Mucosa of descending colon (tissue), 3 donors: ENCODE measurements at places on chromosomes 12 and 14. TPM values are rescaled to one million over a fixed set of nuclear protein-coding genes. Genes with fewer than 3 reads are reported as not detected.

- DNase-seq: no peak
These were observed 186.1 kb upstream of the EEA1 start for GRCh38 chr12:93115198-93115601.

Gene NEMP1
- total RNA-seq: 6.3 TPM

Gene LRCOL1
- total RNA-seq: not detected

Gene TTC9
- 0.54 TPM for total RNA-seq

- peak; percentile 81 for DNase-seq
These were observed 16.9 kb downstream of the OR6S1 start for GRCh38 chr14:20624495-20625070.

Gene SLC24A4
- total RNA-seq: 0.63 TPM

Gene MSI1
- total RNA-seq: 6.3 TPM

Gene OAS1
- total RNA-seq: 103 TPM

Gene AQP2
- total RNA-seq: not detected

GRCh38 chr12:42213954-42214426, 24.1 kb downstream of the YAF2 start:
- peak; percentile 23 for DNase-seq

Gene RTL1
- not detected for total RNA-seq

DNA sequence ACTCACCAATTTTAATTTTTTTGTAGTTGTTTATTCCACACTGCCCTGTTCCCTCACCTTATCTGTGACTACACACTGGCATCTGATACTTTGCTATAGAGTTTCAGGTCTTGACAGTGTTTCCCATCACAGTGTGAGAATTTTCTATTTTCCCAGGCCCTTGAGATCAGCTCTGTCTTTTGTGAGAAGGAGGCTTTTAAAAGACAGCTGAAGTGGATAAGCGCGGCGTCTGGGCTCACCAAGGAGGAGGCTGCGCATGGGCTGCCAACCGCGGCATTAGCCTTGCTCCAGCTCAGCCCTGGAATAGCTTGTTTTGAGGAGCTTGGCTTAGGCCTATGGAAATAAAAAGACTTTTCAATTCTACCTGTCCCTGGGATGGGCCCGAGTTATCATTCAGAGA, 181.3 kb downstream of the RMST start:
- DNase-seq: no peak

- no peak for DNase-seq
These were observed 103.4 kb upstream of the RMST start for GRCh38 chr12:97359021-97359690.

Gene WSCD2
- 2.0 TPM for total RNA-seq

GRCh38 chr12:50239355-50239891, 43.9 kb downstream of the LIMA1 start:
- no peak for DNase-seq
